ENCODE measurements at places on chromosomes 4 and X.
A peak's percentile ranks its signal among the peaks of the same experiment; 100 is the strongest.

DNA sequence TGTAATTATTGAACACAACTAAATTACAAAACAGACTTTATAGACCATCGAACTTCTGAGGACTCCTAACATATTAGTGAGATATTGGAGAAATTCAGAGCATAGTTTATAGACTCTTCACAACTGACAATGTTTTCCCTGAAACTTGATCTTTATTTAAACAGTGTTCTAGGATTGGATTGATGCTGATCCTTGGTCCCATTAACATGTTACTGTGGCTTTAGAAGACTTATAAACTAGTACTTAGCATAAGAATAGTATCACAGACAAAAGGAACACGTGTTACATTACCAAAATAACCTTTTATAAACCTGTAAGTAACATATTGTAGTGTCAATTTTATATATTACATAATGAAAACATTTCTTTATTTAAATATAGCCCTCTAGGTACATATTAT, 689.6 kb downstream of the CCSER1 start:
- DNase-seq: no peak

DNA sequence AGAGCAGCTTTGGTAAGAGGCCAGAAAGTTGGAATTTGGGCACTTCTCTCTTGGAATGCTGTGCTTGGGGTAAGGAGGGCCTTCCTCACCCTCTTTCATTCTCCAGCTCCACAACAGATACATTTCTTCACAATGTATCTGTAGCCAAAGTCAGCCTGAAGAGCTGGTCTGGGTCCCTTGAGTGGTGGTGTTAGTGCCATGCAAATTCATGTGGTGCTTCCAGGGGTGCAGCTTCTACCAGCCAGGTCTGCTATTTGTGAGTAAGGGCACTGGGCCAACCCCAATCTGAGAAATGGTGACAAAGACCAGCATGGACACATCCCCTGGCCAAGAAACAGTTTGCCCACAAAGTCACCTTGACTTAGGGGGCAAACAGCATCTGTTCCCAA, 17.8 kb downstream of the AMER1 start:
- no peak for DNase-seq

GRCh38 chr4:43496188-43496587, 603.7 kb downstream of the GRXCR1 start:
- DNase-seq: no peak

GRCh38 chrX:150683536-150684146, 9.6 kb upstream of the MTMR1 start:
- peak; percentile 55 for DNase-seq

GRCh38 chr4:120864969-120865368, 57.6 kb downstream of the PRDM5 start:
- no peak for DNase-seq

GRCh38 chr4:70838204-70838603, 1.5 kb downstream of the GRSF1 start:
- DNase-seq: no peak

- DNase-seq: no peak
These were observed 116.8 kb downstream of the AFAP1 start for GRCh38 chr4:7822877-7823276.

- peak; percentile 61 for DNase-seq
These were observed 568 bp downstream of the NIPAL1 start for GRCh38 chr4:48017108-48017571.

DNA sequence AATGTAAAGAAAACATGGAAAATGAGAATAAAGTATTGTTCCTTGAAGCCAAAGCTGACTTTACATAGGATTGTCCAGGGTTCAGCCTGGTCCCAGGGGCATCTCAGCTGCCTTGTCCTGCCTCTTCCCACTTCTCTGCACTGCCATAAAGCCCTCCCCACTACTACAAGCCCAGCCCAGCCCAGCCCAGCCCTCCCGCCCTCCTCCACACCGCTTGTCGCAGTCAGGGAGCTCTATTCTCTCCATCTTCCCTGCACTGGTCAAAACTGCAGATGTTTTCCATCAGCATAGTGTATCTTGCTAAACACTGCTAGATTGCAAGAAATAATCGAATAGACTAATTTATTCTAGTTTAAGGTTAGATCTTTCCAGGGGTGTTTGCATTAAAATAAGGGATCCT, 100.3 kb downstream of the TENM3 start:
- DNase-seq: peak; percentile 54

- DNase-seq: no peak
These were observed 233.5 kb downstream of the SCFD2 start for GRCh38 chr4:53132132-53132891.

- DNase-seq: no peak
These were observed 131.2 kb downstream of the SCFD2 start for GRCh38 chr4:53234669-53235068.

GRCh38 chr4:122346503-122346902, 32.3 kb upstream of the ADAD1 start:
- DNase-seq: no peak

DNA sequence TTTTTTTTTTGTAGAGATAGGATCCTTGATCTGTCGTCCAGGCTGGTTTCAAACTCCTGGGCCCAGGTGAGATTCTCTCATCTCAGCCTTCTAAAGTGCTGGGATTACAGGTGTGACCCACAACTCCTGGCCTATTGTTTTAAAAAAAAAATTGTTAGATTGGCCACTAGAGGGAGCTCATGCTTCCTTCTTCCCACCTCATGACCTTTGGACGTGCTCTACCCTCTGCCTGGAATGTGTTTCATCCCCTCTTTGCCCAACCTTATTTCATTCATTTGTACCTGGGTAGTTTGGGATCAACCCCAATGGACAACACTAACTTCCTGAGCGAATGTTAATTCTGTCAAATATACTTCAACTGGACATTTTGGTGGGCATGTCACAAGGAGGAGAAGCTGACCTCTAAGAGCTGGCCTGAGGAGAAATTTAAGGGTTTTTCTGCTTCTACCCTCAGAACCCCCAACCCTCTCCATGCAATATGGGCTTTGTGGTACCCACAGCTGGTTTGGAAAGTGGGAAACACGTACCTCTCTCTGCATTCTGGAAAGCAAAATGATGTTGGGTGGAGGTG, 6.4 kb downstream of the PPEF2 start:
- peak; percentile 31 for DNase-seq

GRCh38 chr4:47913330-47913729, 1.1 kb downstream of the NFXL1 start:
- peak; percentile 7 for DNase-seq

DNA sequence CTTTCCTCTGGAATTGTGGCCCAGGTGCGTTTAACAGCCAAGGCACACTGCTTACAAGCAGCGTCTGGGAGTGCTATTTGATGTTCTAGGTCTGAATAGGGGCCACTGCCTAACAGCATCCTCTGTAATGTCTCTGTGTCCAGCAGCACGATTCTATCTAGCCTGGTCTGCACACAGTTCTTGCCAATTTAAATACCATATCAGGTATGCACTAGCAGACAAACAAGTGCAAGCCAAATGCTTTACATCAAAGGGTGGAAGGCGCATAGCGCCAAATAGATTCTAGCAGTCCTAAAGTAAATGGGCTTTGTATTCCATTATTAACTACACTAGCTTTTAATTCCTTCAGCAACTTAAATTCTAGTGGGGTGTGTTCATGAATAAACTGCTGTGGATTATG, 15.8 kb upstream of the UGDH start:
- no peak for DNase-seq

- DNase-seq: no peak
These were observed 109.3 kb upstream of the NUDT6 start for GRCh38 chr4:123031664-123032063.

DNA sequence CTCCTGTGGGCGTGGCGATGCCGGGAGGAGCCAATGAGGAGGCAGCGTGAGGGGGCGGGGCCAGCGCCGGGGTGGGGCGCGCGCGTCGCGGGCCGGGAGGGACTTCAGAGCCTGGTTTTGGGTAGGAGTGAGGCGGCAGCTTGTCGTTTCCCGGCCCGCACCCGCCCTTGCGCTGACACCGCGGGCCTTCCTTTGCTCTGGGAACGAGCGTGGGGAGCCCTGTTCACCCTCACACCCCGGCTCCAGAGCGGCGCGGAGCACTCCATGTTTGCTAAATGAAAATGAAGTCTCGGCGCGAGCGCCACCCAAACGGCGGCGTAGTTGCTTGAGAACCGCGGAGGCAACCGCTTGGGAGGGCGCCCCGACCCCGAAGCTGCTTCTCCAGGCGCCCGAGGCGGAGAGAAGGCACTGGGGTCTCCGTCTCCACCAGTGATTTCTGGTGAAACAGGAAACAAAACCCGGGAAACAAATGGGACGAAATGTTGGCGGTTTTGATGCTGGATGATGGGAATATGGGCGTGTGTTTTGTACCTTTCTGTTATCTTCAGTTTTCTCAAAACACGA, 497 bp upstream of the GRPEL1 start:
- no peak for DNase-seq

- DNase-seq: no peak
These were observed 1.0 kb downstream of the CHRDL1 start for GRCh38 chrX:110794601-110795000.

GRCh38 chrX:148774276-148774675, 273.9 kb downstream of the AFF2 start:
- no peak for DNase-seq

- DNase-seq: no peak
These were observed 37.8 kb downstream of the SPOCK3 start for GRCh38 chr4:167196344-167197012.

GRCh38 chr4:21113496-21114223, 413.4 kb downstream of the PACRGL start:
- DNase-seq: no peak

GRCh38 chr4:145552181-145552822, 66.9 kb upstream of the MMAA start:
- no peak for DNase-seq

DNA sequence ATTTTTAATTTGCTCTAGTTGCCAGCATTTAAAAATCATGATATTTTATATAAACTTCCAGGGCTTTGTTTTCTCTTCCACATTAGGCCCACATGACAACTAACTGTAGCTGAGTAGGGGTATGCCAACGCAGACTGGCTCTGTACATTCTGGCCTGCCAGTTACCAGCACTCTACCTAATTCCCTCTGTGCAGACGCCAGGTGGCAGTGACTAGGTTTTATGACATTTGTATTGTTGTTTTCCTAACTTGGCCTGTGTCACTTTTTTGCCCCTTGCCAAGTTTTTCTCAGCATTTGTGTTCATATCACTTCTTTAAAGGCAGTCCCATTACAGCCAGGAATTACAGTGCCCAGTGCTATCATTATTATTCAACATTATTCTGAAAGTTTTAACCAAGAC, 347.5 kb downstream of the NKX6-1 start:
- DNase-seq: no peak

DNA sequence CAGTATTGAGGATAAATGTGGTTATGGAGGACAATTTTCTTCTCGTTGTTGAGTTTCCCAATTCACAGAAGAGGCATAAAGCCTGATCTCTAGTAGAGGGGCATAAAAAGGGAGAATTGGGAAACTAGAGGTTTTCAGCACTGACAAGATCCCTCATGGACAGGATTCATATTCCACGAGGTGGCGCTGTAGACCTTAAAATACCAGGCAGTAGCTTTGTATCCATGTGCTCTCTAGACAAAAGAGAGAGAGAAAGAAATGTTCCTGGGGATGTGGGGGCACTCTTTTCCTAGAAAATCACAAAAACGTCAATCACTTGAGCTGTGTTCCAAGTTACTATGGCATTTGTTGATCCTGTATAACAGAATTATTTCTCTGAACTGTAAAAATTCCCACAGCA, 128.3 kb downstream of the MAGEE1 start:
- DNase-seq: peak; percentile 78

GRCh38 chr4:95547715-95548471, 880 bp downstream of the UNC5C start:
- peak; percentile 58 for DNase-seq

DNA sequence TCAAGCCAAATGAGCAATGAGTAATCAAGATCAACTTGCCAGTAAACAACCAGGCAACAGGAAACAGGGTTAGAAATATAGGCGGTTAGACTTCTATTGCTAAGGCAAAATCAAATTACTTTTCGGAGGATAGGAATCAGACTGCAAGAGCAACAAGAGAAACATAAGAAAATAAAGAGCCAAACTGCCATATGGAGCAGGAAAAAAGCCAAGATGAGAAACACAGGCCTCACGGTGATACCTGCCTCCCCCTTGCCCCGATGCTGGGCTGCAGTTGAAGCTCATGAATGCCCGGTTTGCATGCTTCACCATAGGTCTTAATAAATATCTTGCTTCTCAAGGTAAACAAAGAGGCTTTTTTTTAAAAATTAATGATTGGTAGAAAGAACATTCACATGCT, 158.4 kb upstream of the MAGEC2 start:
- no peak for DNase-seq

DNA sequence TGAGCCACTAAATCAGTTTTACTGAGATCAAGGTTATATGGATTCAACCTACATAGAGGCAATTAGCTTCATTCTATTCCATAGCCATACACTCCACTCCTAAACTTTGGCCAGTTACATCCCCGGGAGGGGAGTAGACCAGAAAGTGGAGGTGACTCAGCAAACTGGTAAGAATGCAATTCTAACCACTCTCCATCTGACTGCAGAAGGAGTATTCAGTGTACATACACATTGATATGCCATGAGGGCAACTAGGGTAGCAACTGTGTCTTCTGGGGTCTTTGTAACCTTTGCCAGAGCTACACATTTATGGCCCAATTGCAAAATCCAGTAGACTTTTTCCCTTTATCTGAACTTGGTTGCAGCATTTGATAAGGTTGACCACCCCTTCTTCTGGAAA, 7.6 kb downstream of the SLC25A43 start:
- no peak for DNase-seq

DNA sequence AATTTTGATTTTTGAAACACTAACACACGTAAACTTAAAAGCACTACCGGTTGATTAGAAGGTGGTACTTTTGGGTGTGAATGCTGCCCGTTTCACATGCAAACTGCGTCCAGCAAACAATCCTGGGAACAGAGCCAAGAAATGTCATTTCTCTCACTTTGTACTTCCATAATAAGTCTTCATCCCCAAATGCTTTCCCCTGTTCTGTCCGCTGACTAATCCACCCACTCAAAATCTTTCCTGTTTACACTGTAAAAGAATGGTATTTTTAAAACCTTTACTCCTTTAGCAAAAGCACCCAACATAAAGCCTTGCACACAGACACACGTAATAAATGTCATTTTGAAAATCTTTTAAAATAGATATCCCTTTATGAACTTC, 39.1 kb upstream of the PDLIM5 start:
- DNase-seq: no peak

GRCh38 chr4:185379326-185380295, 16.1 kb downstream of the LRP2BP start:
- DNase-seq: no peak

- DNase-seq: peak; percentile 81
These were observed 93.2 kb upstream of the AP1S2 start for GRCh38 chrX:15947648-15948317.

- DNase-seq: no peak
These were observed 89.5 kb downstream of the PTTG2 start for GRCh38 chr4:38049545-38050170.

All from neural progenitor cell (in vitro differentiated cells).